Progenitor cell of endocrine pancreas (in vitro differentiated cells): ENCODE measurements at places on chromosomes 1 and 21. TPM values are rescaled to one million over a fixed set of nuclear protein-coding genes. Genes with fewer than 3 reads are reported as not detected.
A peak's percentile ranks its signal among the peaks of the same experiment; 100 is the strongest.

GJA4 gene
- total RNA-seq: 42.2 and 48.0 TPM in 2 replicates

FCRL1 gene
- not detected in 2 replicates for total RNA-seq

PLEKHN1 gene
- total RNA-seq: 1.1 and 1.9 TPM in 2 replicates

CELF3 gene
- total RNA-seq: 20.0 and 22.6 TPM in 2 replicates

GRCh38 chr1:167602840-167603239 is 27.2 kb upstream of the RCSD1 start:
- DNase-seq: no peak

DNA sequence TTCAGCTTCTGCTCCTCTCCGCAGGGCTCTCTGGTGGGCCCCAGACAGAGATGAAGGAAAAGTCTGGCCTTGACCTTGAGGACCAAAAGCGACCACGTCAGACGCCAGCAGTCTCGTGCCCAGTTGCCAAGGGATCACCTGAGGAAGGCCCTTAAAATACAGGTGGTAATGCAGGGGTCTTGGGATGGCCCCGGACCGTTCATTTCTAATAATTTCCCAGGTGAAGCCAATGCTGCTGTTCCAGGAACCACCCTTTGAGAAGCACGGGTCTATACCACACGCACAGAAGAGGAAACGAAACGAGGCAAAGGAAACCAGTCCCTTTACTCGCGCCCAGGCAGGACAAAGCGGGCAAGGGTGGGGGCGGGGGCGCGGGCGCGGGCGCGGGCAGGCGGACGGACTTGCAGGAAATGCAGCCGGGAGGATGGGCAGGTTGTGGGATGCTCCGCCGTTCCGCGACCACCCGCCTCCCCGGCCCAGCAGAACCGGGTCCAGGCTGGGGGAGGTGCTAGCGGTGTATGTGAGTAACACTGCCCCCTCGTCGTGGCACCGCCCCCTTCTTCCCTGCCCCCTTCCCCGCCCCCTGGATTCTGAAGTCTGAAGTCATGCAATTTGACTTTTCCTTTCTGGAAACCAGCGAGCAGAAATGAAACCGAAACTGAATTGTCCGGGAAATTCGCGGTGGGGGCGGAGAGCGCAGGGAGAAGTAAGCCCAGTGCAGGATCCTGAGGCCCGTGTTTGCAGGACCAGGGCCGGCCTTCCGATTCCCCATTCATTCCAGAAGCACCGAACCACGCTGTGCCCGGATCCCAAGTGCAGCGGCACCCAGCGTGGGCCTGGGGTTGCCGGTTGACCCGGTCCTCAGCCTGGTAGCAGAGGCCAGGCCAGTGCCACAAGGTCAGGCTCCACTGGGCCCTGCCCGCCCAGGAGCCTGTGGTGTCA is 5.8 kb upstream of the MX1 start:
- DNase-seq: peak; percentile 30

DNA sequence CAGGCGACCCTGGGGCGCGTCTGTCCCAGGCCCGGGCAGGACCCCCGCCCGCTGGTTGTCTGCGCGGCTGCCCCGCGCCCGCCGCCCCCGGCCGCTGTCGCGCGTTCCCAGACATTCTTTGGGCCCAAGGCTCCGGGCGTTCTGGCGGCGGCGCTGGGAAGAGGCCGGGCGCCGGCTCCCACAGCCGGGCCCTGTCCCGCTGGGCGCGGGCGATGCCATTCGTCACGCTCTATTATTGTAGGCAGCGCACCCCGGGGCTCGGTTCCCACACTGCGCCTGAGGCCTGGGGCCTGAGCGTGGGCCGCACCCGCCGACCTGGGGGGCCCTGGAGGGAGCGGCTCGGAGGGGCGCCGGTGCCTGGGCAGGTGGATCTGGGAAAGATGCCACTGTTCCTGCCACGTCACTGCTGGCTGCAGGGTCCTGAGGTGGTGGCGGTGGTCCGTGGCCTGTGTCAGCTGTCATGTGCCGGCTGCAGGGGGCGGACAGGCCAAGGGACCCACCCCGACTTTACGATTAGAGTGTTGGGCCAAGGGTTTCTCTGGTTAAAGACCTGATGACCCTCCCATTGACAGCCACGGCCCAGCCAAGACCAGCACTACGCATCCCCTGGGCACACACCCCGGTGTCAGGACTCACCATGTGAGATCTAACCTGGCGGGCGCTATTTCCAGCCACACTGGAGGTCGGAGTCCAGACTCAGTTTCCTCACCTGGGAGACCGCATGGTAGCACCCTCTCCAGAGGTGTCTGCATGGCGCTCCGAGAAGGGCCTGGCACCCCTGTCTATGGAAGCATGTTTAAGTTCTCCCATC is 55.1 kb upstream of the ADARB1 start:
- DNase-seq: peak; percentile 11

PEX14 gene
- 27.8 and 28.7 TPM in 2 replicates for total RNA-seq
